ENCODE measurements at places on chromosomes 7 and 10.

DNA sequence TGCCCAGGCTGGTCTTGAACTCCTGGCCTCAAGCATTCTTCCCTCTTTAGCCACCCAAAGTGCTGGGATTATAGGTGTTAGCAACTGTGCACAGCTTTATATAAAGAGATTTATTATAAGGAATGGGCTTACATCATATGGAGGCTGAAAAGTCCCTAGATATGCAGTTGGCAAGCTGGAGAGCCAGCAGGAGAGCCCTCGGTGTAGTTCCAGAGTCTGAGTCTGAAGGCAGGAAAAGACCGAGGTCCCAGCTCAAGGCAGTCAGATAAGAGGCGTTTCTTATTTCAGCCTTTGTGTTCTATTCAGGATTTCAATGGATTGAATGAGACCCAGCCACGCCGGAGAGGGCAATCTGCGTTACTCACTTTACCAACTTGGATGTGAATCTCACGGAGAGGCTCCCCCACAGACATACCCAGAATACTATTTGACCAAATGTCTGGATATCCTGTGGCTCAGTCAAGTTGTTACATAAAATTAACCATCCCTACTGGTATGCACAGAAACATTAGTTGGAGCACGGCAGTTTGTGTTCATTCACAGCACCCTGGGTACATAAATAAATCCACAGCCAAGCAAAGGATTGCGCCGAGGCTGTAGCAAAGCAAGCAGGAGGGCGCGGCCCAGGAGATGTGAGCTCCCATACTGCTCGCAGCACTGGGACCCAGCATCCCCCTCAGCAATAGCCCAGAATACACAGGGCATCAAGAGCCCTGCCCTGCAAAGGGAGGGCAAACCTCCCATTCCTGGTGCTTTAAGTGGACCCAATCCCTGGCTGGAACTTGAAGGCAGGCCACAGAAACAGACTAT is 158.4 kb upstream of the ZNF32 start:
- no peak for DNase-seq

- DNase-seq = no peak
Measured at GRCh38 chr10:118911363-118911762, 118.2 kb upstream of the NANOS1 start.

- DNase-seq = no peak
Measured at GRCh38 chr10:49534670-49535381, 4.1 kb downstream of the ERCC6 start.

DNA sequence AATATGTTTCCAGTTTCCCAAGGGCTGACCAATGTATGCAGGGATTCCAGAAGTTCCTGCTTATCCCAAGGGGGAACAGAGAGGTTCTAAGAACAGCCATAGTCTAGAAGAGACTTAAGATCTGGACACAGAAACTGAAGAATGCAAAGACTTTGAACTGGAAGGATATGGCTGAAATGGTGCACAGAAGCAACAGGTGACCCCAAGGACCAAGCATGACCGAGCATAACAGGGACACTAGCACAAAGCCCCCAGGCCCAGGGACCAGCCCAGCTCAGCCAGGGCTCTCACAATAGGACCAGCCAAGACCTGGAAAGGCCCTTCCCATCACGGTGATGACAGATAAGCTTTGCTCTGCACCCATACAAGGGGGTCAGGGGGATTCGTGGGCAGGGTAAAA is 213.0 kb upstream of the KMT2E start:
- no peak for DNase-seq

DNA sequence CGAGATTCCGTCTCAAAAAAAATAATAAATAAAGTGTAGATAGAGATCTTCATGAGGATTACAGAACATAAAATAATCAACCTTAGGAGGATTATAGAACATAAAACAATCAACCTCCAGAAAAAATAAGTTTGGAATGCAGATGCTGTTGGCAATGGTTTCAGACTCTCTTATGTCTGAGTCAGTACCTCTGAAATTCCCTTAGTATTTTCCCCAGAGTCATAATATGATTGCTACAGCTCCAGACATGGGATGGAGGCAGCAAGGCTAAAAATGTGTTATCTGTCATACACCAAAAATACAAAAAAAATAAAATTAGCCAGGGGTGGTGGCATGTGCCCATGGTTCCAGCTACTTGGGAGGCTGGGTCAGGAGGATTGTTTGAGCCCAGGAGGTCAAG is 22.2 kb downstream of the CADPS2 start:
- DNase-seq = no peak

Data from right kidney (tissue), 9 donors.